ENCODE measurements at places on chromosomes 1 and 21.

DNA sequence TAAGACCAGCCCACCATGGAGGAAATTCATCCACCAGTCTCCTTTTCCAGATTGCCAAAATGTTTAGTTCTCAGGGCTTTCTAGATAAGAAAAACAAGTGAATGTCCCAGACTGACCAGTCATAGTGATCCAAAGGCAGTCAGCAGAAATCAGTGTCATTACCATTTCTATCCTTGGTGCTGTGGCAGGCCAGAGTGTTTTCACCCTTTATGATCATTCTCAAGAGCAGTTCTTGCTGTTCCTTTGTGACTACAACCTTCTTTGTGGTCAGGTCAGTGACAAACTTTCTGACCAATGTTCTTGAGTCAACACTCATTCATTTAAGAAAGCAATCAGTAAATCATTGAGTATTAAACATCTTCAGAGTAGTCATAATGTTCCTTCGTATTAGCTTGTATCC is 7.3 kb upstream of the DHCR24 start:
- DNase-seq: no peak

GRCh38 chr1:42913426-42914091 is 45.1 kb downstream of the SLC2A1 start:
- no peak for DNase-seq

DNA sequence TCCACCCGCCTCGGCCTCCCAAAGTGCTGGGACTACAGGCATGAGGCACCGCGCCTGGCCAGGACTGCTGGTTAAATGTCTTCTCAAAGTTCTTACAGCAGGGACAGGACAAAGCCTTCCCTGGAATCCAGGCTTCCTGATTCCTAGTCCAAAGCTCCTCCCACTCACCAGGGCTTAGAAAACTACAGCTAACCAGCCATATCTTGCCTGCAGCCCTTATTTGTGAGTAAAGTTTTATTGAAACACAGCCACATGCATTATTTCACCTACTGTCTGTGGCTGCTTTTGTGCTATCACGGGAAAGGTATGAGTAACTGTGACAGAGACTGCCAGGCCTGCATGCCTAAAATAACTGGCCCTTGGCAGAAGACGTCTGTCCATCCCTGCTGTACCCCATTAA is 24.4 kb downstream of the TMCO4 start:
- no peak for DNase-seq

- no peak for DNase-seq
Measured at GRCh38 chr1:125064481-125064880, 3879.7 kb downstream of the SRGAP2C start.

- no peak for DNase-seq
Measured at GRCh38 chr1:205534444-205534985, 30.0 kb downstream of the CDK18 start.

DNA sequence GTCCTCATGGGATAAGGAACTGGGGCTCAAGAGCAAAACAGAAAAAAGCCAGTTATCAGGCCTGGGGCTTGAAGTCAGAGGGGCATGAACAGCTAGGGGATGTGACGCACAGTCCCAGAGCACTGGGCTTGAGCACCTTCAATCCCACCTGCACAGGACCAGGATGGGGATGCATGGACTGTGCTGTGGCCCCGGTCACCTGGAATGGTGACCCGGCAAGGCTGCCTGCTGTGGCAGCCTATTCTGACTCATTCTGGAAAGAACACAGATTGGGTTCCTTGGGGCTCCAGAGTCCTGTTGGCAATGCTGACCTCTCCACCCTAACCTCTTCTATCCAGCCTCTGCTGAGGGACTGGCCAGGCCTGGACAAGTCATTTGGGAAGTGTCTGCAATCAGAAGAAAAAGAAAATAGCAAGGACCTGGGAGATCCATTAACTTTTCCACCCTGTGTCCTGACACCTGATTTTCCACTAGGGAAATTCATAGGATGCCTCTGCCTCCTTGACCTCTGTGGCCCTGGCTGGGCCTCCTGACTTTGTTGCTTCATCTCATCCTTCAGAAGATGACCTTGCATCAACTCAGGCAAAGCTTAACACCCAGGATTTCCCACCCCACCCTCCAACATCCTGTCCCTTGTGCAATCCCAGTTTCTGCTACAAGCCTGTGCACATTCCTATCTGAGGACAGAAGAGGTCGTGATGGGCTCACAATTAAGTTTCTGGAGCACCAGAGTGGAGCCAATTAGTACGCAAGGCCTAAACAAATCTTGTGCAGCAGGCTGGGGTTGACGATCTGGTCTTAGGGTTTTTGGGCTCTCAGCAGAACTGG is 17.9 kb upstream of the FMOD start:
- DNase-seq: no peak

DNA sequence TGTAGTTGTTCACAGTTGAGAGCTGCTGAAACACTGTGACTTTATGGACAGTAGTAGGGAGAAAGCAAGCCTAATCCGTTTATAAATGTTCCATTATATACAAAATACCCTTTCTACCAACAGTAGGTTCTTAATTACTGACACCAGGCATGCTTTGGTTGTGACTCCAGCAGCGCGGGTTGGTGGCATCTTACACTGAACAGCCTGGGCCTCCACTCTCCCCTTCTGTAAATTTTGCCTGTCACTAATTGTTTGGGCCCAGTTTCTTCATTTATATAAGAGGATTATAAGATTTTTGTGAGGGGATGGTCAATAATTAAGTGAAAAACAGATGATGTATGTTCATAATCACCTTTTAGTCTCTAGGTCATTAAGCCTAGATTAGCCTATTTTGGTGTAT is 58.2 kb downstream of the ITSN1 start:
- DNase-seq: no peak

- no peak for DNase-seq
Measured at GRCh38 chr1:1943834-1944570, 24.9 kb upstream of the TMEM52 start.

DNA sequence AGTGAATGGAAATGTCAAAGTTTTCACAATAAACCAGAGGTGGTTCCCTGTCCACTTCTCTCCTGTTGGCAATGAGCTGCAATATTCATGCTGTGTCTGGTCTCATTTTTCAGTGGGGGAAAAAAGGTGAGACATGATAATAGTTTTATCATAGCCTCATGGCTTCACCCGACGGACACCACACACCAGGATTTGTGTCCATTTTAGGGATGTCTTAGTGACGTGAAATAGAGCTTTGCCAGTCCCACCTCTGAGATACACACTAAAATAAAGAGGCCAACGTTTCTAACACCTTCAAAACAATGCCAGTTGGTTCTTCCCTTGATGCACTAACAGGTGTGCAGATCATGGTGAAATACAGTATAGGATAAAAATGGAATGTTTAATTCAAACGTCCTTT is 91.5 kb upstream of the TLR5 start:
- no peak for DNase-seq

DNA sequence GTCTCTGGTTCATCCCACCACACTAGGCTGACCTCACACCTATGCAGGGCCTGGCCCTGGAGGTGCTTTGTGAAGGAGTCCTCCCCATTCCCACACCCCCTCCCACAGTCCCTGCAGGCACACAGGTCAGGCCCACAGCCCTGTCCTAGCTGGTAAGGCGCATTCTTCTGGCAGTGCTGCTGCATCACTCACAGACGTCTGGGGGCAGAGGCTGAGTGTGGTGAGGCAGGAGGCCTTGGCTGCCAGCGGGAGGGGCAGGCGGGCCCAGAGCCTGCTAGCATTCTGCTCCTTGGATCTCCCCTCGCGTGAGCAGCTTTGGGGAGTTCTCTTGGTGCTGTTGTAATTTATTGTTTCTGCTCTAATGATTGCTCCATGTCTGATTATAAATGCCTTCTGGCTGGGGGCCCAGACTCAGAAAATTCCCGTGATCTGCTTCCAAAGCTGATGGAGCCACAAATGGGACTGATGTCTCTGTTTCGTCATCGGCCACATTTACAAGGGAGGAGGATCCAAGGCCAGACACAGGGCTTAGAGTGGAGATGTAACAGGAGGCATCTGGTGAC is 62.9 kb downstream of the TRABD2B start:
- DNase-seq: peak; percentile 46

DNA sequence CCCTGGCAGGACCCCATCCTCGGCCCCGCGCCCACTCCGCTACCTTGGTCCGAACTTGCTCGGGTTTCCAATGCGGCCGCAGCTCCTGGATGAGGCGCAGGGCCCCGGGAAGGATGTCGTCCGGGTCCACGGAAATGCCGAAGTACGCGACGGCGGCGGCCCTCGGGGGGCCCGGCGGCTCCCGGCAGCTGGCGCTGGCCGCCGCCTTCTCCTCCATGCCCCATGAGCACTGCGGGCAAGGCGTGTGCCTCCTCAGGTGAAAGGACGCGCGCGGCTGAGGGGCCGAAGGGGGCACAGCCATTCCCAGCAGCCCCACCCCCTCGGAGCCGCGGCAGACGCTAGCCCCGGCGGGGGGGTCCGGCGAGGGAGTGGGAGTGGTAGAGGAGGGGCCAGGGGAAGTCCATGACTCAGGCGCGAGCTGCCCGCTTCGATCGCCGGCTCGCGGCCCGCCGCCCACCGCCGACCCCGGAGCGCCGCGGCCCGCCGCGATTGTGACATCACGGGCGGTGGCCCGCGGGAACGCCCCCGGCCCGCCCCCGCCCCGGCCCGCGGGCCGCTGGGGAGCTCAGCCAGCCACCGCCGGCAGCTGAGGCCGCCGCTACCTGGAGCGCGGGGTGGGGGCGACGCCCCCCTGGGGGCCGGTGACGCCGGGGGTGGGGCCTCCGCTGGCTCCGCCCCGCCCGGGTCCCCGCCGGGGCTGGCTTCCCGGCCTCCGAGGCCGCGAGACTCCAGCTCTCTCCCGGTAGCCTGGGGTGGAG is at the start of gene ETNK2:
TSS of gene ETNK2 (minus strand) at position 493 of the 758 bp plus-strand sequence. CDS start at position 301, 192 bp downstream.
- peak; percentile 87 for DNase-seq

- no peak for DNase-seq
Measured at GRCh38 chr21:43817157-43818086, 28.0 kb downstream of the RRP1 start.

Data from right kidney (tissue), 9 donors.